Testis (tissue), 5 donors: ENCODE measurements at places on chromosomes 6 and 20. TPM values are rescaled to one million over a fixed set of nuclear protein-coding genes. Genes with fewer than 3 reads are reported as not detected.

The FRK gene
- polyA plus RNA-seq: 2.5 TPM

- DNase-seq: no peak
These were observed 44.0 kb downstream of the SMPDL3A start for GRCh38 chr6:122833021-122833491.

GRCh38 chr20:64035066-64035932, 683 bp upstream of the C20orf204 start:
- DNase-seq: no peak

DNA sequence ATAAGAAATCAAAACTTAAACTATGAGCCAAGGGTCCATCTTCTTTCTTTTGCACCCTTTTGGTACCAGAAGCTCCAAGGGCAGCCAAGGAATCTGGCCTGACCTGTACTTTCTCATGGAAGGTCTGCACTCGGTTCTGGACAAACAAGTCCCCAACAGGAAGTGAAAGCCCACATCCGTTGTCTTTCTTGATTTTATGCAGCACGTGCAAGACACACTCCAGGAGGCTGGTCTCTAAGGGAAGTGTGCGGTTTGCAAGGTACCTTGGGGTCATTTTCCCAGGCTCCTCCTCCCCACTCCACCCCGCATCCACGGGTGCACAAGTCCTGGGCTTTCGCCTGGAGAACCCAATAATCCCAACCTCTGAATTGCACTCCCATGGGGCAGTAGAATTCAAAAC, 101.9 kb downstream of the NFATC2 start:
- no peak for DNase-seq

The EEF1A2 gene
- polyA plus RNA-seq: 19.1 TPM

- no peak for DNase-seq
These were observed 102.3 kb downstream of the SH3BGRL2 start for GRCh38 chr6:79733388-79733787.

The MICB gene
- polyA plus RNA-seq: 4.1 TPM

GRCh38 chr6:27791182-27791943, 120.8 kb downstream of the OR2B2 start:
- DNase-seq: peak; percentile 78

GRCh38 chr6:71393471-71393870, 104.9 kb downstream of the OGFRL1 start:
- no peak for DNase-seq

The KHDC1L gene
- polyA plus RNA-seq: 7.9 TPM

The SIRPB1 gene
- polyA plus RNA-seq: 0.84 TPM

The RNASET2 gene
- 44.5 TPM for polyA plus RNA-seq

GRCh38 chr6:125791820-125792165, 1.0 kb downstream of the NCOA7 start:
- no peak for DNase-seq

GRCh38 chr20:50242863-50243609, 52.4 kb downstream of the CEBPB start:
- peak; percentile 79 for DNase-seq

The VIP gene
- 0.79 TPM for polyA plus RNA-seq

DNA sequence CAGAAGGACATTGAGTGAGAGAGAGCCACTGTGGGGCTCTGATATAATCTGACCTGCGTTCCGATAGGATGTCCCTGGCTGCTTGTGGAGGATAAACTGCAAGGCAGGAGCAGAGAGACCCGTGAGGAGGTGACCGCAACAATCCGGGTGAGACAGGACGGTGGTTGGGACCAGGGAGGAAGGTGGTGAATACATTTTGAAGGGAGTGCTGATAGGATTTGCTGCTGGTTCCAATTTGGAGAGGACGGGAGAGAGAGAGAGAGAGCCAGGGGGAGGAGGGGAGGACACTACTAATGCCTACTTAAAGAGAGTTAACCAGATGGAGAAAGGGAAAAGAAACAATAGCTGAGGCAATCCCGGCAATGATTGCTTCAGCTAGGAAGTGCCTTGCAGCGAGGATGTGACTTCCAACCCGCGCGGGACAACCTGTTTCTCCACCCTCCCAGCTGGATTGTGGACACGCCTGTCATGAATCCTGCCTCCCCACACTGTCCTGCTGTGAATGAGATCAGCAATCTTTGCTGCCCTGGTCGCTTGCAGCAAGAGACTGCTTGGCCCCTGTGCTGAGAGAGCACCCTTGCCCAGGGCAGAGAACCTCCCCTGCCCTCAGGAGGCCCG, 199.0 kb upstream of the KCNG1 start:
- DNase-seq: no peak

- no peak for DNase-seq
These were observed 992 bp downstream of the ZSCAN16 start for GRCh38 chr6:28125401-28125800.

DNA sequence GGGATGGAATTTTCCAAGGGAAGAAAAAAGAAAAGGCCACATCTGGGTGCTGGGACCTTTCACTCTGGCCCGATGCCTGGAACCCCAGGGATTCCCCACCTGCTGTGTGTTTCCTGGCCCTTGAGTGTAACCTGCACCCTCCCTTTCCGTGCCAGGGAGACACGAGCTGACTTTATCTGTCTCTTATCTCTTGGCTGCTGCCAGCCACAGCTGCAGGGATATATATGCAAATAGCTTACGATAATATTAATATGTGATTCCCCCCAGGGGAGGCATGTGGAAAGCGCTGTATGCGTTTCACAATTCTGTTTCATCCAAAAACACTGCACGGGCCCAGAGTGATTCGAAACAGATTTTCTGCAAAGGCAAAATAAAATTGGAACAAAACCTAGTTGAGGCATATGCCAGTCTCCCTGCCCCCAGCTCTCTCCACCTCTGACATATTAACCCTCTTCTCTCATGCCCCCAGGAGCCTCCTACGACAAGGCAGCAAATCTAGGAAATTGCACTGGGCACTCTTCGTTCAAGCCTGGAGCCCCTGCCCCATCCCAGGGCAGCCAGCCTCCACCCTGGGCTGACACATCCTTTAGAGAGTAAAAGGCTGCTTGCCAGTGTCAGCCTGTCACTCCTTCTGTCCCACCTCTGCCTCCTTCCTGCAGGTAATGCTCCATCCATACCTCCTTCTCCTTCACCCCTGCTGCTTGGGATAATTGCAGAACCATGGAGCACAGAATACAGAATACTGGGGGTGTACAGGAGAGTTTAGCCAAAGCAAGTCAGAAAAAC, 1.3 kb downstream of the RIPOR3 start:
- peak; percentile 34 for DNase-seq

The OR2H2 gene
- 3.7 TPM for polyA plus RNA-seq

DNA sequence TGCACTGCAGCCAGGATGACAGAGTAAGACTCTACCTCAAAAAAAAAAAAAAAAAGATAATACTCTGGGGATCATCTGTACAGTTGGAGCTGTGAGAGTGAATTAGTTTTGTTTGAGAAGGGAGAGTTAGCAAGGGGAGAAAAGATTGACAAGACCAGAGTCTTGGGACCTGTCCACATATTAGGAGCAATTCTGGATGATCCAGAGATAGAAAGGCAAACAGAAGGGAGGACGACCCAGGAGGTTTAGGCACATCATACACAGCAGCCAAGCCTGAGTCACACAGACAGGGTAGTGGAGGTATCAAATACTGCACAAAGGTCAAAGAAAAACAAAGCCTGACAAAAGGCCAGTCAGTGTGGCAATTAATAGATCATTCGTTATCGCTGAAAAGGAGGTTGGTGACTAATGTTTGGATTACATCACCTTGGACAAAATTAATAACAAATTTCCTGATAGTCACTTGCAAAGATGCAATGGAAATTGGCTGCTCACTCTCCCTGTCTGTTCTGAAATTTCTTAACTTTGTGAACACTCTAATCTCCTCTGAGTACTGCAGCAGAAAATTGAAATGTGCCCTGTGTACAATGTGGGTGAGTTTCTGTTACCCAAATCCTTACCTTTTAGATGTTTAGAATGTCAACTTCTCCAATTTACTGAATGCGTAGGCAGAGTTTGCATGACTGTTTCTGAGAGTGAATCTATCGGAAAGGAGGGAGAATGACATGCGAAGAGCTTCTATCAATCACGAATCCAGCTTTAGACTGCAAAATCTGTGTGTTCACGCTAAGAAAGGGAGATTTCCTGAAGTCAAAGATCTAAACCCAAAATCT, 105.4 kb downstream of the TSHZ2 start:
- DNase-seq: no peak

GRCh38 chr6:2999618-3000557, at the start of gene NQO2:
TSS of gene NQO2 (plus strand) at chr6:2999894. CDS start at chr6:3006553, 6,659 bp downstream.
- DNase-seq: peak; percentile 95

The CAPN11 gene
- polyA plus RNA-seq: 115 TPM

DNA sequence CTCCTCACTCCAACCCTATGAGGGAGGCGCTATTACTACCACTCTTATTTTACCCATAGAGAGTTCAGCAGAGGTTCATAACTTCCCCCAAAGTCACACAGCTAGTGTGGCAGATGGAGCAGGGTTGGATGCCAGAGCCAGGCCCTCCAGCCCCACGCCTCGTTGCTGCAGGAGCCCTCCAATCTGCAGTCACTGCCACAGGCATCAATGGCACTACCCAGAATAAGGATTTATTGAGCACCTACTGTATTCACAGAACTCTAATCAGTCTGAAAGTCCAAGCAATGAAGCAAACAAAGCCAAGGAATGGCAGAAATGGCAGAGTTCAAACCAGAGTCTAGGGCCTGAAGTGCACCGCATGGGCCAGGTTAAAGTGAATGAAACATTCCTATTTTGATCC, 144.9 kb downstream of the LPA start:
- DNase-seq: no peak

The CCDC167 gene
- 65.2 TPM for polyA plus RNA-seq

DNA sequence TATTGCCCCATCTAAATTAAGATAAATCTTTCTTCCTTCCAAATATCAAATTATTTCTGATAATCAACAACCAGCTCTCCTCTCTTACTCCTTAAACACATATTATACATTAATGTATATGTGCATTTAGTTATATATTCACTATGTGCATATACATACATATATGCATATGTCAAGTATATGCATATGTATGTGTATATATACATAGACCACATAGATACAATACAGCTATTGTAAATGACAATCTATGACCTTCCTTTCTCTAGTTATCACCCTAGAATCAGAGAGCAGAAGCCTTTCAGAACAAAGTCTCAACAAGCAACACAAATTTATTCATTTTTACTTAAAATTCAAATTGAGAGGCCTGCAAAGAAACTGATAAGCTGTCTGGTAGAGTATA, 241.1 kb upstream of the THEMIS start:
- no peak for DNase-seq

DNA sequence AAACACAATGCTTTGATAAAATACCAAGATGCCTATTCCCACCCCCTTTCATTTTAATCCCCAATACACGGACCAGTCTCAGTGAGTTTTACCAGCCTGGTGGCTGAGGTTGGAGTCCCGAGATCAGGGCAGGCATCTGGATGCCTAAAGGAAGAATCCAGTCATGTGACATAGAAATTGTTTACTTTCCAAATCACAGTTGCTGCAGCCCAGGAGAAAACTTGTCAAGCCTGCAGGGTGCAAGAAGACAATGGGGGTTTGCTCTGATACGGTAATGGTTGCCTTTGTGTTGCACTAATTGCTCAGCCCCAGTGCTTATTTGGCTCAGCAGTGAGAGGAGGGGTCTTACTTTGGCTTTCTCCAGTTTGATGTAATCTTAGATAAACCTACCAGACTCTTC, 308.5 kb upstream of the POU3F2 start:
- DNase-seq: no peak

The ULBP3 gene
- 10.3 TPM for polyA plus RNA-seq

DNA sequence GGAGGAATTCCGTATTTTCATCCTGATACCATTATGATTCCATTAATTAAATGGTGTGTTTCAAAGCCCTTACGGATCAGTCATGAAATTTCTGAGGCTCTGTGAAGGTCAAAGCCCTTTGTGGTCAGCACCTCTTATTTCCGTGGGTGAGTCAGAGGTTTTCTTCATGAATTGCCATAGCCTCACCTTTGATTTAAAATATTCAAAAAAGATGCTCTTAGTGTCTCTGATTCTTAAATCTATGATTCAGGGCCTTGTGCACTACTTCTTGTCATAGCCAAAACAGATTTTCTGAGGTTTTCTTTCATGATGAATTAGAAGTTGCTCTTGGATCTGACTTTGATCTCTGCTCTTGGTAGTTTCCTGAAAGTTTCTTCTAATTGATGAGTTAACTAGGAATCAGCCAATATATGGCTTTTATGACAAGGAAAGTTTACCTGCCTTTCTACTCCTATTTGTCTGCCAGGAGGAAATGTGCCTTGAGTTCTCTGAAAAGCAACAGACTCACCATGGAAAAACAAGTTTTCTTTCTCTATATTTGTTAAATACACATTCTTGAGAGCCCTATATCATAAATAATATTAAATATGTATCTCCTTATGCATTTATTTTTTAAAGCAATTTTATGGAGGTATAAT, 613.0 kb downstream of the UTRN start:
- DNase-seq: no peak

GRCh38 chr20:62658593-62659178, 16.4 kb downstream of the SLCO4A1 start:
- DNase-seq: no peak

The GNMT gene
- polyA plus RNA-seq: 0.83 TPM

GRCh38 chr6:10968776-10969175, 75.3 kb downstream of the ELOVL2 start:
- DNase-seq: no peak

GRCh38 chr6:37783856-37784584, 35.5 kb upstream of the ZFAND3 start:
- peak; percentile 61 for DNase-seq

- no peak for DNase-seq
These were observed 14.8 kb upstream of the HLA-DRB1 start for GRCh38 chr6:32604434-32604877.

GRCh38 chr6:6704103-6705060, 115.9 kb downstream of the LY86 start:
- no peak for DNase-seq

The SNAP25 gene
- polyA plus RNA-seq: 8.0 TPM

DNA sequence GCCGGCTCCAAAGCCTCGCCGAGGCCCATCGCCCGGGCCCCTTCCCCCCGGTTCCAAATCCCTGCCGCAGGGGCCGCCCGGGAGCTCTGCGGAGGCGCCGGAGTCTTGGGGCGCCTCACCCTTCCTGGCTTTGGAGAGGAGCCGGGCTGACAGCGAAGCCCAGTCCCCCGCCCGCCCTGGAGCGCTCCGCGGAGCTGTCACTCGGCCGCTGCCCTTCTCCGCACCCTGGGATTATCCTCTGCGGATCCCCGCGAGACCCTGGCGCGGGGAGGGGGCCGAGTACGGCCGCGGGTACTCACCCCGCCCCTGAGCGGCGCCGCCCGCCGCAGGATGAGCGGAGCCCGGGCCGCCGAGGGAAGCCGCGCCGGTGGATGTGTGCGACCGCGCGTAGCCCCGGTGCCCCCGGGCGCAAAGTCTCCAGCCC, 343 bp downstream of the SNAP91 start:
- DNase-seq: peak; percentile 32

DNA sequence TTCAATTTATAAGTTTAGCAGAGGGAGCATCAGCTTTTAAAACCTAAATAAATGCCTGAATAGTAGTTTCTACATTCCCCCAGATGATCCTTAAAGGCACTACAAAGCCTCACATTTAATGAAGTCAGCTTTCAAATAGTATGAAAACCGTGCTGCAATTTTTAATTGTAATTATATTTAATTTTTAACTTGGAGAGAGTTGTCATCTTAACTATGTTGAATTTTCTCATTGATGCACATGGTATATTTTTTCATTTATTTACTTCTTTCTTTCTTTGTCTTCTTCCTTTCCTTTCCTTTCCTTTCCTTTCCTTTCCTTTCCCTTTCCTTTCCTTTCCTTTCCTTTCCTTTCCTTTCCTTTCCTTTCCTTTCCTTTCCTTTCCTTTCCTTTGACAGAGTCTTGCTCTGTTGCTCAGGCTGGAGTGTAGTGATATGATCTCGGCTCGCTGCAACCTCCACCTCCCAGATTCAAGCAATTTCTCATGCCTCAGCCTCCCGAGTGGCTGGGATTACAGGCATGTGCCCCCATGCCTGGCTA, 7.7 kb upstream of the SF3B5 start:
- DNase-seq: no peak

GRCh38 chr6:69937402-69938136, 71.2 kb downstream of the COL19A1 start:
- no peak for DNase-seq
